GM13977 (cell line): ENCODE measurements at places on chromosomes 11 and 22.

DNA sequence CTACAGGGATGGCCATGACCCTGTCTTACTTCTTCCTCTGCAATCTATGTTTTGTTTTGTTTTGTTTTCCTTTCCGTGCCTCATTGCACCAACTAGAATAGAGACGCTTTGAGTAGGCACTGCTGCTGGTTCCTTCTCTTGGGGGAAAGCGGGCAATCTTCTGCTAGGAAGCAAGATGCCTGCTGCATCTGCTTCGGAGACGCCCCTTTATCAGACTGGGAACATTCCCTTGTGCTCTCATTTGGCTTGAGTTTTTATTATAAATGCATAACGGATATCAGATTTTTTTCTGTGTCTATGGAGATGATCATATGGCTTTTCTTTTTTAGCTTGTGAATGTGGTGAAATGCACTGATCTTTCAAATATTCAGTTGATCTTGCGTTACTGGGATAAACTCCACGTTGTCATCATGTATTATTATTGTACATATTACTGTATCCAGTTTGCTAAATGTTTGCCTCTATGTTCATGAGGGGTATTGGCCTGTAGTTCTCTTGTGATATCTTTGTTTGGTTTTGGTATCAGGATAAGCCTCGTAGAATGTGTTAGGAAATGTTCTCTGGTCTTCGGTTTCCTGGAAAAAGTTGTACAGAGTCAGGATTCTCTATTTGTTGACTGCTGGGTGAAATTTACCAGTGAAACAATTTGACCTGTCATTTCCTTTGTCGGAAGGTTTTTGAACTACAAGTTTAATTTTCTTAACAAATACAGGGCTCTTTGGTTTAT, 23.4 kb upstream of the KRTAP5-6 start:
- no peak for DNase-seq

DNA sequence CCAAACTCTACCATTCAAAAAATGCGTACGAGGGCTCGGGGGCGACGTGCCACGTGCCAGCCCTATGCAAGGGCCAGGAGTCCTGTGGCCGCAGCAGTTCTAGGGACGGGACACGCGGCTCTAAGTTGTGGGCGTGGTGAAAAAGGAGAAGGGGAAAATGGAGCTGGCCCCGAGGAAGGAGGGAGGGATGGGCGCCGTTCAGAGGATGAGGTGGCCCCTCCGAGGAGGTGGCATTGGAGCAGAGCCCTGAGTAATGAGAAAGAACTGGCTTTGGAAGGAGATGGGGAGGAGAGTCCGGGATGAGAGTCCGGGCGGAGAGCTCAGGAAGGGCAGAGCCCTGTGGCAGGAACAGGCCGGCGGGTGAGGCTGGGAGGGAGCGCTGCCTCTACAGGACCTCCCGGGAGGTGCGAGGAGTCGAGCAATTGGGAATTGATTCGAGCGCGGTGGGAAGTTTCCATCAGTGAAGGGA, 21.0 kb downstream of the OTUB1 start:
- DNase-seq = no peak

GRCh38 chr11:122872046-122872445, 10.5 kb upstream of the JHY start:
- no peak for DNase-seq

GRCh38 chr11:83115551-83115950, 41.4 kb upstream of the PCF11 start:
- DNase-seq = no peak

- peak; percentile 64 for DNase-seq
These were observed 22.4 kb upstream of the MYH9 start for GRCh38 chr22:36409911-36410756.

DNA sequence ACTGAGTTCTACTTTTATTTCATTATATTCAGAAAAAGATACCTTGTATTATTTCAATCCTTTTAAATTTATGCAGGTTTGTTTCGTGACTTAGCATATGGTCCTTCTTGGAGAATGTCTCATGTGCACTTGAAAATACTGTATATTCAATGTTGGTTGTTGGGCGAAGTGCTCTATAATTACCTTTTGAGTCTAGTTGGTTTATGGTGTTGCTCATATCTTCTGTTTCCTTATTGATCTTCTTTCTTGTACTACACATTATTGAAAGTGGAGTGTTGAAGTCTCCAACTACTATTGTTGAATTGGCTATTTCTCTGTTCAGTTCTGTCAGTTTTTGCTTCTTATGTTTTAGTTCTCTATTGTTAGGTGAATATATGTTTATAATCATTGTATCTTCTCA, 90.4 kb downstream of the KCNQ1OT1 start:
- DNase-seq = no peak

GRCh38 chr11:120615391-120615790, 103.8 kb downstream of the GRIK4 start:
- no peak for DNase-seq

DNA sequence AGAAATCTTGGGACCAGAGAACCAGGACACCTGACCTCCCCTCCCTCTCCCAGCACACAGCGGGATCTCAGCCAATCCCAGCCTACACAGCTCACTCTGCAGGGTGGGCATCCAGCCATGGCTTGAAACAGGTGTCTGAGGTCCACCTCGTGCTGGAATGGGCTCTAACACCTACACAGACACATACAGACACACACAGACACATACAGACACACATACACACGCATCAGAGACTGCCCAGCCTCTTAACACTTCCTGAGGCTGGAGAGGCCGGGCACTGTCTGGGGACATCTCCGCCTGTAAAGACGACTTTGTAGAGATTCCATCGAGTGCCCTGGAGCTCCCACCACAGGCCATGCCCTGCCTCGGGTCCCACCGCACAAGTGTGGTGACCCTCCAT, 36.7 kb downstream of the CAPN1 start:
- no peak for DNase-seq

- peak; percentile 55 for DNase-seq
These were observed 942.3 kb downstream of the NTM start for GRCh38 chr11:132312701-132313111.

- no peak for DNase-seq
These were observed 25.6 kb downstream of the PARVB start for GRCh38 chr22:44049486-44050231.

DNA sequence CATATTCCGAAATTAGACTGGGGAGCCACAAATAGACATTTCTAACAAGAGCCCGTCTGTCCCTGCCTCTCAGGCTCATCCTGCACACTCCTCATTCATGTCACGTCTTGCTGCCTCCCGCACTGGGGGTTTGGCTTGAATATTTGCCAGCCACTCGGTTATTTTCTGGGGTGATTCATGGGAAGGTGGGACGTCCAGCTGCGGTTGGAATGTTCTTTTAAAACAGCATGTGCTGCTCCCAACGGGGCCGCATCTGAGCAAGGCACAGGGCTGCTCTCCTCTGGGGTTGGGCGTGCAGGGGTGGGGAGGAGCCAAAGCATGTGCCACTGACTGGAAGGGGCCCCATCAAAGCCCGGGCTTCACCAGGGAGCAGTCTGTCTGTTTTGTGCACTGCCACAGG, 25.9 kb upstream of the SLC5A4 start:
- no peak for DNase-seq

- DNase-seq = no peak
These were observed 19.1 kb downstream of the APOL3 start for GRCh38 chr22:36141481-36141880.

GRCh38 chr11:27571154-27571810, 64.7 kb upstream of the LIN7C start:
- DNase-seq = no peak

- no peak for DNase-seq
These were observed 16.1 kb downstream of the RRAS2 start for GRCh38 chr11:14342906-14343305.

GRCh38 chr22:22848364-22848866, 39.2 kb upstream of the IGLL5 start:
- peak; percentile 31 for DNase-seq

DNA sequence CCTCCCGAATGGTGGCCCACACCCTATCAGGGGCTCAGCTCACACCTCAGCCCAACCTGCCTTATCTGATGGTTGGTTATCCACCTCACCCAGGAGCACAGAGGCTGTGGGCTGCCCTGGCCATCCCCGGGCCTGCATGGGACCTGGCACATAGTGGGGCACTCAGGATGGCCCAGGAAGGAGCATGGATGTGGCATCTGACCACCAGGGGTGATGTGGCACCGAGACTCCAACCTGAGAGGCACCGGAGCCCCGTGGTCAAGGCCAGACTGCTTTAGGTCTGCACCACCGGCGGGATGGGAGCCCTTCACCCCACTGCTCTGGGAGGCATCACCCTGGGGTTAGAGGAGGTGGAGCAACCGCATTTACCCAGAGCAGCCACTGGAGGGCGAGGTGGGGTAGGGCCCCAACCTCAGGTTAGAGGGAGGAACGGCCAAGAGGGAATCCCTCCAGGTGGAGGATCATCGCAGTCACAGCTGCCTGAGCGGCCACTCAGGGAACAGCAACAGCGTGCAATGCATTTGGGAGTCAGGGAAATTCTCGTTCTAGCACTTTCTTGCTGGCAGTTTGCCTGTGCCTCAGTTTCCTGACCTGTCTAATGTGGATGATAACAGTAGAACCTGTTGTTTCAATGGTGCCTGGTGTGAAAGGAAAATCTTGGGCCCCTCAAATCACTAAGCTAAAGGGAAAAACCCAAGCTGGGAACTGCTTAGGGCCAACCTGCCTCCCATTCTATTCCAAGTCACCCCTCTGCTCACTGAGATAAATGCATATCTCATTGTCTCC, 52.9 kb upstream of the CARS1 start:
- peak; percentile 74 for DNase-seq

GRCh38 chr11:73195191-73196007, 22.7 kb upstream of the P2RY2 start:
- no peak for DNase-seq

DNA sequence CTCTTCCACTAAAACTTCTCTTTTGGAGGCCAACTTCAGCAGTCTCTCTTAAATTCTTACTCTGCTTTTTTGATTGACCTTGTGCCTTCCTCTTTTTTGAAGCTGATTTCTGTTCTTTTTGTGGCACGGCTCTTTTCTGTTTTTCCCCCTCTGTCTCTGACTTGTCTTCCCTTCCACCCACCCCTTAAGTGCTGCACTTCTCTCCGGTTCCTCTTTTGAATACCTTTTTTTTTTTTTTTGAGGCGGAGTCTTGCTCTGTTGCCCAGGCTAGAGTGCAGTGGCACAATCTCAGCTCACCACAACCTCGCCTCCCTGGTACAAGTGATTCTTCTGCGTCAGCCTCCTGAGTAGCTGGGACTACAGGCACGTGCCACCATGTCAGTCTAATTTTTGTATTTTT, 211.9 kb downstream of the BLID start:
- DNase-seq = no peak

DNA sequence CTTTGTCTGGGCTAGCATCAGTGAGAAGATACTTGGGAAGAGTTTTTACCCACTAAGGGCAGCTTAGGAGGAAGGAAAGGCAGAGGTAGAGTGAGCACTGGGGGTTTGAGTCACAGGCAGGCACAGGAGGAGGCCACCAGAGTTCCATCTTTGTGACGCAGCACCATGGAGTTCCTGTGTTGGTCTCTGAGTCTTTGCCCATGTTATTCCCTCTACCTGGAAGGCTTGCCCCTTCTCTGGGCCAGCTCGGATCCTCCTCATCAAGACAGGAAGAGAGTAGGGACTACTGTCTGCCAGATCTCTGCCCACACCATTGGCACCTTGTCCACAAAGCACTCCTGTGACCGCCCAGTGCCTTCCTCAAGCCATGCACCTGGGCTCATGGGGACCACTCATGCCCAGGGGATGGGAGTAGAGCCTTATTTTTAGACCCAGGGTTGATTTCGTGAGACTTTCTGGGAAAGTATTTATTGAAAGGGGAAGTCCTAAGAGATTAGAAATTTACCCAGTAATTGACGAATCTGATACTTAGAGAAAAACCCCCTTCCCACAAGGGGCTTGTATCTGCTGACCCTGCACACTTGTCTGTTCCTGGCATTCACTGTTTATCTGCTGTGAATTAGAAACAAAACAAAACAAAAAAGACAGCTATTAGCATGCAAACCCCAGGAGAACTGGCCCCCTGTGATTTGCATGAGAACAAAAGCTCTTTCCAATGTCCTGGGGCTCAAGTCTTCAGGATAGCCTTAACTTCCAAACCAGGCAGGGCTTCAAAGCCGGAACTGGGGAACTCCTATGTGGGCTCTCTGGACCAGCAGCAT, 35.9 kb upstream of the MYEOV start:
- peak; percentile 69 for DNase-seq

DNA sequence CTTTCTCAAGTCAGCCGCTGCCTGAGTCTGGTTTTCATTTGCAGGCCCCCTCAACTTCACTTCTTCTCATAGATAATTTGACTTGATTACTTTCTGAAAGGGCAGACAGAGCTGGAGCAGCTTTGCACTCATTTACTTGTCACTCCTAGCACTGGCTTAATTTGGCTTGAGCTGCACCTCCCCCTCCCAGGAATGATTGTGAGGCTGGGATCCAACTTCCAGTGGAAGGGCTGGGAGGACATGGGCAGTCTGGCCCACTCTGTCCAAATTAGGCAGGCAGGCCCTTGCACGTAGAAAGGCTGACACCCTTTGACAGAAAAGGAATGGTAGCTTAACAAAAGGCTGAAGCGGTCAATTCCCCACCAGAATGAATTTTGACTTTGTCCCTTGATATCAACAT, 453.9 kb downstream of the ETS1 start:
- no peak for DNase-seq

GRCh38 chr11:2743427-2744110, 43.8 kb upstream of the KCNQ1OT1 start:
- no peak for DNase-seq

DNA sequence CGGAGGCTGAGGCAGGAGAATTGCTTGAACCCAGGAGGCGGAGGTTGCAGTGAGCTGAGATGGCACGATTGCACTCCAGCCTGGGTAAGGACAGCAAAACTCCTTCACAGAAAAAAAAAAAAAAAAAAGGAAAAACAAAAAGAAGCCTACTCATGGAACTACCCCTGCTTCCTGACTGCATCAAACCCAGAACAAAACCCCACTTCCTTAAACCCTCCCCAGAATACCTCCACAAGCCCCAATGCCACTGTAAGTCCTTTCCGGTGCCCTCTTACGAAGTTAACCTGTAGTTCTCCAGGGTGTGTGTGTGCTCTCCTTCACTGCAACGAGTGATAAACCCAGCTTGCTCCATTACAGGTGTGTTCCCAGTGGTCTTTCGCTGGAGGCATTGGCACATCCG, 8.6 kb upstream of the TOLLIP start:
- DNase-seq = no peak

- DNase-seq = no peak
These were observed 171.2 kb upstream of the GRK3 start for GRCh38 chr22:25393121-25393805.
